ENCODE measurements at places on chromosomes 12 and 14. TPM values are rescaled to one million over a fixed set of nuclear protein-coding genes. Genes with fewer than 3 reads are reported as not detected.
A peak's percentile ranks its signal among the peaks of the same experiment; 100 is the strongest.

- H3K27me3 ChIP-seq, result peaks cover 6% of the 10 kb centered on the region
- no peaks in the 10 kb centered on the region for H3K36me3 ChIP-seq
- H3K27ac ChIP-seq, result no peak overlapping the region
These were observed 53.7 kb downstream of the B4GALNT3 start for GRCh38 chr12:513446-513845.

- no peaks in the 10 kb centered on the region for H3K36me3 ChIP-seq
- H3K27ac ChIP-seq, result peak overlapping the region; percentile 75
These were observed 26.2 kb upstream of the CHPT1 start for GRCh38 chr12:101671157-101671791.

DNA sequence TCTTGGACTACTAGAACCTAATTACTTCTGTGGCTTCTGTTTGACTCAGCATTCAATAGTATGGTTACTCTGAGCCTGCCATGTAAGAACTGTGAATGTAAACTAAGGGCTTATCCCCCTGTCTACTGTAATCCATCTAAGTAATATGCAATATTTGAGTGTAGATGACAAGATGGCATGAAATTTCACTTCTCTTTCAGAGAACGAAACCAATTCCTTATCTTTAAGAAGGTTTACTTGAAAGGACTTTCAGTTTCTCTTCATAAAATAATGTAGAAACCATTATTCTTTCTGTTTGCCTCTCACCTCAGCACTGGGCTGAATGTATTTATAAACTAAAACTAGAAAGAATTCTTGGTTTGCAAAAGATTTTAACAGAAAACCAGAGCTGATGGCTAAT is 60.4 kb upstream of the ARID2 start:
- H3K4me1 ChIP-seq, result peaks cover 51% of the 10 kb centered on the region
- peaks cover 4% of the 10 kb centered on the region for H3K27me3 ChIP-seq
- DNase-seq, result no peak
- H3K36me3 ChIP-seq, result peaks cover 18% of the 10 kb centered on the region
- H3K4me3 ChIP-seq, result peak overlapping the region; percentile 65

DNA sequence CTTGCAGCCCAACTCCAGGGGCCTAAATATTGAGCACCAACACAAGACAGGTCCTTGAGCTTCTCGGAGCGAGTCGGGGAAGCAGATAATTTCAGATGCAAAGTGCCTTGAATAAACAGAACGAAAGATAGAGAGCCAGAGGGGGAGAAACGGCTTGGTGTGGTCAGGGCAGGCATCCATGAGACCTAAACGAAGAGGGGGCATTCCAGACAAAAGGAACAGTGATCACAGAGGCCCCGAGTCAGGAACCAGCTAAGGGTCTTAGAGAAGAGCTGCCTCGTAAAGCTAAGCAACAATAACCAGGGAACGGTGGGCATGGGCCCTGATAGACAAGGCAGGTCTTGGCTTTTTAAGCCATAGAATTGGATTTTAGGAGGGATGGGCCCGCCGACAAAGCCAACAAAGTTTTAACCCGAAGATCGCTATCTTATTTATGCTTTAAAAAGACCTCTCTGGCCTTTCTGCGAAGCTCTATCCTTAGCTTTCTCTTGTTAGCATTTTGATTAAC is 421 bp upstream of the ACADS start:
- H3K27ac ChIP-seq, result peak overlapping the region; percentile 64
- H3K27me3 ChIP-seq, result no peaks in the 10 kb centered on the region
- peak overlapping the region; percentile 80 for H3K4me3 ChIP-seq
- H3K4me1 ChIP-seq, result peaks cover 18% of the 10 kb centered on the region

GPR162 gene
- total RNA-seq, result not detected

- H3K27ac ChIP-seq, result no peak overlapping the region
- no peak for DNase-seq
- H3K36me3 ChIP-seq, result no peaks in the 10 kb centered on the region
- H3K4me3 ChIP-seq, result no peak overlapping the region
- H3K4me1 ChIP-seq, result no peaks in the 10 kb centered on the region
- no peaks in the 10 kb centered on the region for H3K27me3 ChIP-seq
These were observed 73.7 kb downstream of the ANKS1B start for GRCh38 chr12:99911081-99911480.

DNA sequence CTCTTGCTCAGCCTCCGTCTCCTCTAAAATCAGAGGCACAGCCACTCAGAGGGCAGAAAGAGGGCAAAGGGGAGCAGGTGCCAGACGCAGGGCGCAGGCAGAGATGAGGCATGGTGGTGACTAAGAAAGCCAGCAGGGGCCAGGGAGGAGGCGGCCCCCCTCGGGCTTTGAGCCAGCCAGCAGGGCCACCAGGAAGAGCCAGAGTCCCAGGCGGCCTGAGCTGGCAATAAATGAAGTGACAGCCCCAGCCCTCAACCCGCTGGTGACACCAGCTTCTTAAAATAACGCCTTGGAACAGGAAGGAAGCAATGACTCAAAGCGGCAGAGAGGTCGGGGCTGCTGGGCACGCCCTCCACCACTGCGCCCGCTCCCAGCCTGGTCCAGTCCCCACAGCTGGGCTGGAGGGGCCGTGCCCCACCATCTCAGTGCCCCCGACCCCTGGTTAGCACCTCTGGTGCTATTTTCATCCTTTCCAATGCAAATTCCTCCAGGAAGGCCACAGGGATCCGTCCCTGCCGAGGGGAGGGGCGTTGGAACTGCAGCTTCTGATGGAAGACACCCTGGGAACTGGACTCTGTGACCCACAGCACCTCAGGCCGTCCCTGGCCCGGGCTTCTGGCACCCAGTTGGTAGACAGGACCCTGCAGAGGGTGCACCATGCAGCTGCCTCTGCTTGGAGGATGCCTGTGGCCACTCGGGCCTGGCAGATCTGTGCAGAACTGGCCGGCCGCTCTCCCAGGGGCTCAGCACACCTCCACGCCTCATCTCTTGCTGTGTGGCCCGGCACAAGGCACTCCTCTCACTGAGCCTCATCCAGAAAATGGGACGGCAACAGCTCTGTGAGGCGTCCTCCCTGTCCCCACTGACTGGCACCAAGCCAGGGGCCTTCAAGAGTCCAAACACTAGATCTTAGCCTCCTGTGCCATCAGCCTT is 113.7 kb downstream of the NCOR2 start:
- peaks cover 73% of the 10 kb centered on the region for H3K4me1 ChIP-seq
- peak overlapping the region; percentile 84 for H3K27ac ChIP-seq
- H3K4me3 ChIP-seq, result peak overlapping the region; percentile 35

GRCh38 chr12:51270951-51271518 is 820 bp upstream of the SMAGP start:
- peaks cover 31% of the 10 kb centered on the region for H3K27me3 ChIP-seq
- peaks cover 19% of the 10 kb centered on the region for H3K4me1 ChIP-seq
- H3K4me3 ChIP-seq, result peak overlapping the region; percentile 82
- no peak for DNase-seq
- H3K27ac ChIP-seq, result peak overlapping the region; percentile 47

DNA sequence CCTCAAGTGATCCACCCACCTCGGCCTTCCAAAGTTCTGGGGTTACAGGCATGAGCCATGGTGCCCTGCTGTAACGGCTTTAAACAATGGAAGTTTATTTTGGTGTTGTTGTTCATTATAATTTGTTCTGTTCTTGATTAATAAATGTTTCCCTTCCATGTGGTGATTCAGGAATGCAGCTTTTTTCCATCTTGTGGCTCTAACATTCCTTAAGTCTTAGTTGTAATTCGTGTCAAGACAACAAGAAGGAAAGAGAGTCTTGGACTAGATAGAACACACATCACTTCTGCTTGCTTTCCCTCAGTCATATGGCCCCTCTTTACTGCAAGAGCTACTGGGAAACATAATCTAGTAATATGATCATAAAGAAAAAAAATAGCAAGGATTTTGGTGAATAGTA is 211.6 kb downstream of the SLC6A15 start:
- H3K27ac ChIP-seq, result no peak overlapping the region
- H3K4me3 ChIP-seq, result no peak overlapping the region
- no peak for DNase-seq

GRCh38 chr12:105332925-105333324 is 2.4 kb downstream of the C12orf75 start:
- no peaks in the 10 kb centered on the region for H3K27me3 ChIP-seq
- peaks cover 76% of the 10 kb centered on the region for H3K4me1 ChIP-seq
- peak overlapping the region; percentile 52 for H3K27ac ChIP-seq
- peak overlapping the region; percentile 95 for H3K4me3 ChIP-seq
- no peak for DNase-seq
